ENCODE measurements at places on chromosomes 3 and 15.

DNA sequence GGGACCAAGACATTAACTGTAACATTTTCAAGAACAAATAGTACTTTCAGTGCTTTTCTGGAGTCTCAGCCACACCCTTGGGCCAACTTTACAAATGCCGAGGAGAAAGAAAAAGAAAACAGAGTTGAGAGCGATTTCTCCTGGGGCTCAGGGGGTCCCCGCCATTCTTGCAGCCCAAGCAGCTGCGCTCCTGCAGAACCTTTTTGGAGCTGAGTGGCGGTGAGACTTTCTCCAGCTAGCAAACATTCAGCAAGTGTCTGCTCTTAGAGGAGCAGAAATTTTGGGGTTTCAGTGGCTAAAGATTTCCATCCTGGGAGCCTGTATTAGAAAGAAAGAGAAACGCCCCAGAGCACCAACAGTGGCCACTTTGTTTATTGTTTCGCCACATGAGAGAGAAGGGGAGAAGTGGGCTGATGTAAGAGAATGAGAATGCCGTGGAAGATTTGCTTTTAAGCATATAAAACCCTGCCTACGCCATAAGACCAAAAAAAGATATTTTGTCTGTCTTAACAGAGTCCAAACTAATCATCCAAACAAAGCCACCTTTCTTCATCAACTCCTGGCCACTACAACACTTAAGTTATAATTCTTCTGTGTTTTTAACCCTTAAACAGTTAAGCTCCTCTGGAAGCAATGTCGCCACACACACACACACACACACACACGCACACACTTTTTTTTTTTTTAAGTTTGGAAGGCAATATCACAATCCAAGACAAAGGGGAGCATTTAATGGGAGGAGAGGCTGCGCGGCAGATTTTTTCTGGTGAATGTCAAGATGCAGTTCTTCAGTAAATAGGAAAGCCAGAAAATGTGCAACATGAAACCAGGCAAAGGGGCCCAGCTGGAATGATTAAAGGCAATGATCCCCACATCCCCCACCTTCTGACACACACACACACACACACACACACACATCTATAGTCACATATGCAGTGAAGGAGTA lies 19.2 kb downstream of the EID1 start:
- DNase-seq = no peak

DNA sequence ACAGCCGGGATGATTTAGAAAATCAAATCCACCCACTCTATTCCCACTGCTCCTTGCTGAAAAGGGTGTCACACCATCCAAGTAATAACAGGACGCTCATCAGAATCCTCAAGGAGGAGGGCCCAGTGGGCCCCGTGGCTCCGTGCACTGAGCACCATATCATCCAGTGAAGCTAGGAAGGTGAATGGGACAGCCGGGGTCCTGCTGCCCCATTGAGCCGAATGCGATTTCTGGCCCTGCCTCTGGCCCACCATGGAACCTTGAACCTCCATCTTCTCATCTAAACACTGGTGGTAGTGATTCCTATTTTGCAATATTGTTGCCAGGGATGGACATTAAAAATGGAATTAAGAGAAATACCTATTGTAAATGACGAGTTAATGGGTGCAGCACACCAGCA lies 99.1 kb upstream of the SLC6A11 start:
- DNase-seq = no peak

DNA sequence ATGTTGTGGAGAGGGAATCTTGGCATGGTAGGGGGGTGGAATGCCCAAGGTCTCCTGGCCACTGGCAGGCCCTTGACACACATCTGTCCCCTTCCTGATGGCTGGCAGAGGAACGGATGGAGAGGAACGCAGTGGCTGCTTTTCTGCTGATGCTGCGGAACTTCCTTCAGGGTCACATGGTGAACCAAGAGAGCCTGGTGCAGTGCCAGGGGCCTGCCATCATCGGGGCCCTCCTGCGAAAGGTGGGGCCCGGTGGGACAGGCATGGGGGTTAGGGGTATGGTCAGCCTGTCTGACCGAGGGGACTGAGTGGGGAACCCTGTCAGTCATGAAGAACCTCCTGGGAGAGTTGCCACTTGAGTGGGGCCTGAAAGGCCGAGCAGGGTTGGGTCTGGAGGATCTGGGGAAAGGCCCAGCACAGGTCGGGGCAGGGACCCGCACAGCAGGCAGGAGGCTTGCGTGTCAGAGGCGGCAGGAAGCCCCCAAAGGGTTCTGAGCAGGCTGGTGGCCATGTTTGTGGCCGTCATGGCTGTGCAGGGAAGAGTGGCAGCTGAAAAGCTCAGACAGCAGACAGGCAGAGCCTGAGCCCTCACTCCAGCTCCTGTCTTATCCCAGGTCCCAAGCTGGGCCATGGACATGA lies 18.1 kb downstream of the NBEAL2 start:
- no peak for DNase-seq

DNA sequence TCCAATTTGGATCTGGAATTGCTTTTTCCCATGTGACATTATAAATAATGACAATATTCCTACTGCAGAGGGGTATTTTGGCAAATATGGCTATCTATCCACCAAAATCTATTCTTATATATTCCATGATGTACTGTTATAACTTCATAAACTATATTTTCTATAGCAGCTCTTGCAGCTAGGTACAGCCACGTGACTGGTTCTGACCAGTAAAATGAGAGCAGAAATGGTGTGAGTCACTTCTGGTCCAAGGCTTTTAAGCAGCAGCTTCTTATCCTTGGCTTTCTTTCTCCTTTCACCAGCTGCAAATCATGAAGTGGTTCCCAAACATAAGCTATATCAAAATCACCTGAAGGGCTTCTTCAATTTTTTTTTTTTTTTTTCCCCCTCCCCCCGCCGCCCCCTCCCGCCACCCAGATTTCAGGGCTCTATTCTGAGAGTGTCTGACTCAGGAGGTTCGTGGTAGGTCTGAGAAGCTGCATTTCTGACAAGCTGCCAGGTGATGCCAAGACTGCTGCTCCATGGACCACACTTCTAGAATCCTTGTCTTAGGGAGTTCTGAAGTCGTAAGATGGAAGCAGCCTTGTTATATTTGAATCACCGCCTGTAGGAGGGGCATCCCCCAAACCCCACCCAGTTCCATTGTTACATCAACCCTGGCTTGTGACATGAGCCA lies 357.5 kb downstream of the CHST2 start:
- no peak for DNase-seq

- DNase-seq = peak; percentile 24
Observed at GRCh38 chr15:64586259-64586870, 126.0 kb downstream of the ZNF609 start.

Data from WTC11 (cell line).